ENCODE measurements at places on chromosomes 13 and 19.

- no peak for DNase-seq
Measured at GRCh38 chr19:640161-640558, 481 bp downstream of the FGF22 start.

- no peak for DNase-seq
Measured at GRCh38 chr13:43094901-43095300, 71.5 kb downstream of the DNAJC15 start.

DNA sequence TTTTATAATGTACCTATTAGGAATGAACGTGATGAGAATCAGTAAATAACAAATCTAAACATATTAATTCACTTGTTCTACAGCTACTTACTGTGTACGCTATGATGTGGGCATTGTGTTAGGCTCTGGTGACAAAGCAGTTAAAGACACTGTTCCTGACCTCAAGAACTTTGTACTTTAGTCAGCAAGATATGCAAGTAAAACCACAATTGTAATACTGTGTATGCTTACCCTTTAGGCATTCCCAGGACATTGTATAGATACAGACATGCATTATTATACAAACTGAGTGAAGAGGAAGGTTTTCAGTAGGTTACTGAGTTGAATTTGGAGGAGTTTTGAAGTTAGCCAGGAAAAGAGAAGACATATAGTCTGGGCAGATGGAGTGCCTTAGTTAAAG lies 435.8 kb downstream of the HS6ST3 start:
- no peak for DNase-seq

GRCh38 chr13:35888457-35888883 lies 242.7 kb downstream of the DCLK1 start:
- peak; percentile 38 for DNase-seq

DNA sequence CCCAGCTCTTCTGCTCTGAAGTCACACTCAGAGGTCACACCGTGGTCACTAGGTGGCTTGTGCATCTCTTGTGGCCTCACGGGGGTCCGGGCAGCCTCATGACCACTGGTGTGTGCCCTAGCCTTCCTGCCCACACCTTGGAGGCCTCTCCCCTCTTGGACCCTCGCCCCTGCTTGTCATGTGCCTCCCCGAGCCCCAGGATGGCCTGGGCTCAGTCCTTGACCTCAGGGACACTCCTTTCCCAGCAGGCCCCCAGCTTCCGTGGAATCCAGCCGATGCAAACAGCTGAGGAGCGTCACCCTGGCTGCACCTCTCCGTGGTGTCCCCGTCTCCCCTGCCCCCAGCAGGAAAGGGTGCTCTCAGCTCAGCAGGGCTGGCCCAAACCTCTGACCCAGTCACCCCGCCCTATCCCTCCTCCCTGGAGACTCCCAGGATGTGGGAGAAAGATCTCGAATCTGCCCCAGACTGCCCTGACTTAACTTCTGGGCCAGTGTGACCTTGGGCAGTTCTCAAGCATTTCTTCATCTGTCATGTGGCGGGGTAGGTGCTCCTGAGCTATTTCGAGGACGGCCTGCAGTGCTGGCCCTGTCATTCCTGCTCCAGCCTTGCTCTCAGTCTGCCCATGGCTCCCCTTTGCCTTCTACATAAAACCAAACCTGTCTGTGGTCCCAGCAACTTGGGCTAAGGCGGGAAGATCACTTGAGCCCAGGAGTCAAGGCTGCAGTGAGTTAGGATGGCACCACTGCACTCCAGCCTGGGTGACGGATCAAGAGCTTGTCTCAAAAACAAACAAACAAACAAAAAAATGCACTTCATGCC lies 4.6 kb upstream of the SLC25A42 start:
- no peak for DNase-seq

GRCh38 chr13:23427881-23428528 lies 5.5 kb downstream of the SACS start:
- DNase-seq, result no peak

DNA sequence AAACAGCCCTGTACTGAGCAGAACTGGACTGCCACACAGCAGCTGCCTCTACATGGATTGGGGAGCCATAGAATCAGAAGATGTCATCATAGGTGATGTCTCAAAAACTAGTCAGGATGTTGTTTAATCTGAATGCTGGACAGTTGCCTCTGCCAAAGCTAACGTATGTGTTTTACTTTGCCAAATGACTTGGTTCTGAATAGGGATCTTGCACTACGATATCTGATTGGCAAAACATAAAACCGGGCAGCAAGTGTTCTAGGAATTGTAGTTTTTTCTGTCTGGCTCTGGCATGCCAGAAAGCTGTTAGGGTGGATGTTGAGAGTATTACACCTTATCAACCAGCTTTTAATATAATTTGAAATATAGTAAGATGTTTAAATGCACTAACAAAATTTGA lies 645.9 kb downstream of the GPC5 start:
- DNase-seq, result no peak

GRCh38 chr19:38744874-38745273 lies 600 bp upstream of the CAPN12 start:
- no peak for DNase-seq

- DNase-seq, result peak; percentile 43
Measured at GRCh38 chr19:39971380-39972035, 543 bp downstream of the PSMC4 start.

DNA sequence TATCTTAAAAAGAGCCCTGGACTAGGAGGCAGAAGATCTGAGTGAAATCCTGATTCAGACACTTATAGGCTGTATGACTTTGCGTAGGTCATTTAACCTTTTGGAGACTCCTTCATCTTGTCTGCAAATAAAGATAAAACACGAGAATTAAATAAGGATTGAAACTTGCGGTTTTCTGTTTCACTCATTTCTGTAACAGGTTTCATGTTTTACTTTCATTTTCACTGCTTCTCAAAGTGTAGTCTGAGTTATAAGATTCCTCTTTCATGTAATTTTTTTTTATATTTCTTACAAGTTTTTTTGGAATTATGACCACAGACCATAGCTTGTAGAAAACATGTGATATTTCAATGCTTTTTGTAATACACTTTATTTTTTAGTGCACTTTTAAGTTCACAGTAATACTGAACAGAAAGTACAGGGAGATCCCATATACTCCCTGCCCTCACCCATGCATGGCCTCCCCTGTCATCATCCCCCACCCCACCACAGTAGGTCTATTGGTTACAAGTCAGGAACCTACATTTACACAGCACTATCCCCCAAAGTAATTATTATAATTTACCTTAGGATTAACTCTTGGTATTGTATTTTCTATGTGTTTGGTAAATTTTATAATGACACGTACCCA lies 174.6 kb downstream of the ITGBL1 start:
- DNase-seq, result no peak

GRCh38 chr13:37144661-37145060 lies 39.2 kb upstream of the CSNK1A1L start:
- DNase-seq, result no peak

Data from NCI-H82 (cell line).